ENCODE measurements at places on chromosomes 3 and 15. TPM values are rescaled to one million over a fixed set of nuclear protein-coding genes. Genes with fewer than 3 reads are reported as not detected.

Gene GOLGA8Q
- 0.62 TPM for total RNA-seq

Gene HTR3E
- total RNA-seq: not detected

Gene GJD2
- total RNA-seq: 1.1 TPM

Gene CYP8B1
- not detected for total RNA-seq

DNA sequence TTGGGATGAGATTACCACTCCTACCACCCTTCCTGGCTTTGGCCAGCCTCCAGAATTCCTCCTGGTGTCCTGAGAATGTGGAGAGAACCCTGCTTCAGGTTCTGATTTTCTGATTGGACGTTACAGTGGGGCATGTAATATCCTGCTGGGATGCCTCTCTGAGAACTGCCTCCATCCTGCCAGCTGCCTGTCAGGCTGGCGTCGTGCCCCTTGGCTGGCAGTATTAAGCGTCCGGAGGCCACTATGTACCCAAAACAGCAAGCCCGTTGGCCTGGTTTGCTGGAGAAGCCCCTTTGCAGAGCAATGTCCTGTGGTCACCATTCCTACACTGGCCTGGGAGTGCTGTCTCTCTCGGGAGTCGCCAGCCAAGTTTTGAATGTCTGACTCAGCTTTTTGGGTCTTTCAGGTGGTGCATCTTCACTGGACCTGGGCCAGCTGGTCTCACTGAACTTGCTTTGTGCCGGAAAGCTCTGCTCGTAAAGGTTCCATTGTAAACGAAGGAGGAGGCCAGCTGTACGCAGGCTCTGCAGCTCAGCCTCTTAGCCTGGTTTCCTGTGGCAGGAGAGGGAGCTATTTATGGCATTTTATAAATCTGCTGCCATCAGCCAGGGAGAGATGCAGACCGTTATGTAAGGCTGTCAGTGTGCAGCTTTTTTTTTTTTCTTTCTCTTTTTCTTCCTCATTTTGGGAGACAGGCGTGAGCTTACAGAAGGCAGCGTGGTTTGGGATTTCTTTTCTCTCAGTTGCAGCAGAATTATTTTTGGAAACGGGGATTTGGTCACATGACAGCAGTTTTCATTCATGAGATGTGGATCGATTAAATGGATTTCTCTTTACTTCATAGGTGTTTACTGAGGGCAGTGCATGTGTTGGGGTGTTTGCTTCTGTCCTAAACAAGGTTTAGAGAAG lies 19.0 kb upstream of the TRAK1 start:
- peak; percentile 90 for DNase-seq

DNA sequence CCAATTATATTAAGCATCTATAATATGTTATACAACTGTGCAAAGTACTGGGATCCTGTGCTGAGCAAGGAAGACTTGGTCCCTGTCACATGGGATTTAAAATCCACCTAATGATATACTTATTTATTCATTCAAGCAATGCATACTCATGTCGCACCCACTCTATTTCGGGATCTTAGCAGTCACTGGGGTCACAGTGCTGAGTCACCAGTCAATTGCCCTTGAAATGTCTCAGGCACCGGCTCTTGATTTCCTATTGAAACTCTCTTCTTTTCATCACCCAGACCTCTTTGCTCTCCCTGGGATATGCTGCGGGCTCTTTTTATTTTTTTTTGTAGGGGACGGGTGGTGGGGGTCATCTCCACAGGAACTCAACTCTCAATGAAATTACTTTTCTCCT lies 194.5 kb upstream of the GAP43 start:
- DNase-seq: no peak

- no peak for DNase-seq
Observed at GRCh38 chr15:56040081-56041035, 46.9 kb upstream of the NEDD4 start.

- no peak for DNase-seq
Observed at GRCh38 chr15:84035399-84035766, 200.2 kb upstream of the GOLGA6L4 start.

GRCh38 chr3:193648542-193649076 lies 55.6 kb downstream of the OPA1 start:
- DNase-seq: no peak

DNA sequence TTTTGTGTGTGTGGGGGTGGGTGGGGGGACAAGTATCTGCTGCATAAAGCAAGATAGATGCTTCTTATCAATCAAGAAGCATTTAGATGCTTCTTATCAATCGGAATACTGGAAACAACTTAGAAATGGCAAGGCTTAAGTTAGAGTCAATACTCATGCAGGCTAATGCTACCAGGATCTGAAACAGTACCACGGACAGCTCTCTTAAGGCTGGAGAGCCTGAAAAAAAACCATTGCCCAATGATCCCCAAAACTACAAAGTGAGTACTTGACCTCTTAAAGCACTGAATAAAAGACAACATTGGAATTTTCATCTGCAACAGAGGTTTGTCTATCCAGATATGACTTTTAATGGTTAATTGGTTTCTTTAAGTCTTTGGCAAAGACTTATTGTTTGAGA lies 262.3 kb downstream of the GAP43 start:
- no peak for DNase-seq

- no peak for DNase-seq
Observed at GRCh38 chr3:70020906-70021660, 21.6 kb downstream of the SAMMSON start.

DNA sequence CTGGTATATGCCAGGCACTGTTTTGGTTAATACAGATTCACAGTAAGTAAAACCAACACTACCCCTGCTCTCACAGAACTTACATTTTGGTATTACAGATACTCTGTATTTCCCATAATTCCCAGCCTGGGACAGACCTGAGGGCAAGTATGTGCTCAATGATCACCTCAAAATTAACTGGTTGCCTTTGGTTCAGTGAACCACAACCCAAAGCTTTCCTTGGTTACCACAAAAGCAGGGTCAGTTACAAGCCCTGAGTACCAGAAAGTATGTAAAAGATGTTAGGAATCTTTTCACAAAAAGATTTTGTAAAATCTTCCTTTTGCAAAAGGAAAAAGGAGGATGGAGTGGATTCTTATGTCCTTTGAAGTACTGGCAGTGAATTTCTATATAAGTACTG lies 72.2 kb upstream of the GUCA1C start:
- DNase-seq: no peak

- DNase-seq: no peak
Observed at GRCh38 chr3:19891740-19892139, 42.3 kb downstream of the EFHB start.

DNA sequence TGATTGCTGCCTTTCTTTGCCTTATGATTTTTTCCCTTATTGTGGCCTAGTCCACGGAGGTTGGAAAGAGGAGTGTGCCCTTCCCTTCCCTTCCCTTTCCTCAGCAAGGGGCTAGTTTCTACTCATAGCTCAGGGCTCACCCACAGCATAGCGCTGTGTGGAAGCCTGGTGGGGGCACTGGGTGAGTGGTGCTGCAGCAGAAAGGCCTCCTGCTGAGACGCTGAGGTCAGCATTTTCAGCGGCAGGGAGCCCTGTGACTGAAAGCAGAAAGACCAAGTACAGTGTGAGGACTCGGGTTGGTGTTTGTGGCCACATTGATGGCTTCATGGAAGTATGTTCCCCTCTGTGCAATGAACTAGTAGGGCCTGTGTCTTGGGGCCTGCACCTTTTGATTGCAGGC lies 21.9 kb downstream of the CACNA1D start:
- DNase-seq: no peak

DNA sequence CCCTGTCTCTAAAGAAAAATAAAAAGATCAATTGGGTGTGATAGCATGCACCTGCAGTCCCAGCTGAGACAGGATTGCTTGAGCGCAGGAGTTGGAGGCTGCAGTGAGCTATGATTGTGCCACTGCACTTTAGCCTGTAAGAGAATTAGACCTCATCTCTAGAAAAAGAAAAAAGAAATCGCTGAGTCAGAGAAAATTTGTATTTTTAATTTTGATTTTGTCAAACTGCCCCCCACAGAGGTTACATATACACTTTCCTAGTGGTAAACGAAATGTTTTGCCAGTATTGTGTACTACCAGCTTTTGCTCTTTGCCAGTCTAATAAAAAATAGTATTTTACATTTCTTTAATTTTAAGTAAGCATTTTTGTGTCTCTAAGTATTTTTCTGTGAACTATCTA lies 5.3 kb upstream of the CRYGS start:
- no peak for DNase-seq

DNA sequence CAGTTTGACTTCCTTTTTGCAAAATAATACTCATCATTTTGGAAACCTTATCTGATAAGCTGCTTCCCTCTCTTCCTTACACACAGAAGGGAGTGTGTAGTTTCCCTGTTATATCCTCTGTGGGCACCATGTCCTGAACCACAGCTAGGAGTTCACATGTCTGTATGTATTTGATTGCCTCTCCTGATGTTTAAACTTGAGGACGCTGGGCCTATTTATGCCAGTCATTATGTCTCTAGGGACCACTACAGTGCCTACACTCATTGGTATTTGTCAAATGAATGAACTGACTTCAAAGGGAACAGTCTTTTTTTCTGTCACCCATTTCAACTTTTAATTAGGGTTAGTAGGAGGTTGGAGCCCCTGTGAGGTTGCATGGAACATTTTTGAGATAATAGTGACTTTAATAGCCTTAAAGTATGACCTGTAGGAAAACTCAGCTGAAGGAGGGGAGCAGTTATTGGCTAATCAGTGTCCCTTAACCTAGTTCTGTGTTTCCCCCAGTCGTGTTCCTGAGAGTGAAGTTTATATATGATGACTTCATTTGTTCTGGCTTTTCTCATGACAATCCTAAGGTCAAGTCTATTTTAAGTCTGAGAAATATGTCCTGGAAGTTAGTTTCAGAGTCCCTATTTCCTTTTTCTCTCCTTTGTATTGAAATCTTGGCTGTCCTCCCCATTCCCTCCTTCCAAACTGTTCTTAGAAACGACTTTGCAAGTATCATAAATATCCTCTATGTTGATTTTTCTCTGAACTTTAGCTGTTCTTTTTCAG lies 28.9 kb downstream of the PDE8A start:
- DNase-seq: no peak

DNA sequence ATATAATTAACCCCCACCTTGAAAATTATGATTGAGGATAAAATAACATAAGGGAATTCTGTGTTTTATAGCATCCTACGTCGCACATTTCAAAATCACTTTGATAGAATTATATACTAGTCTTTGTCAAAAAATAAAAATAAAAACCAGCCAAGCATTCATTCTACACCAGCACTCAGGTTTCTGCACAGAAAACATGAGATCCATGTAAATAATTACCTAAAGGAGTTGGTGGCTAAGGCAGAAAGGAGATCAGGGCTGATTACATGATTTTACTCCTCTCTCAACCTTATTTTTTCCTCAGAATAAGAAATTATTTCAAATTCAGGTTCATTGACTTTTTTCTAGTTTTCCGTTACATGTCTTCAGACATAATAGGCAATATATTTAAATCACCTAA lies 194.5 kb downstream of the PLCH1 start:
- no peak for DNase-seq

GRCh38 chr3:141047168-141047567 lies 4.0 kb upstream of the SPSB4 start:
- DNase-seq: no peak

DNA sequence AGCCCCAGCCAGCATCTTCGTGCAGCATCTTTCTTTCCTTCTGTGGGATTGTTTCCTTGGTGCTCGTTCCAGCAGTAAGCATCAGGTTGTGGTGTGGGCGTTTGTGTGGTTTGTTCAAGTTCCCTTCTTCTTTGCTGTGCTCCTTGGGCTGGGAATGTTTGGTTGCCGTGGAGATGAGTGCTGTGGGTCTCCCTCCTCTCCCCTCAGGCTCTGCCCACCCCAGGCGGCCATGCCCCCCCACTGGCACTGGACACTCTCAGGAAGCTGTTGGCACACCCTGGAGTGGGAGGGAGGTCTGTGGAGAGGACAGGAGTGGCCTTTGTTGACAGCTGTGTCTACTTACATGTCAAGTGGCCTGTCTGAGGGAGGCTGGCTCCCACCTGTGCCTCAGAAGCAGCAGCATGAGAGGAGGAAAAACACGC lies 46.5 kb upstream of the SACM1L start:
- DNase-seq: no peak

DNA sequence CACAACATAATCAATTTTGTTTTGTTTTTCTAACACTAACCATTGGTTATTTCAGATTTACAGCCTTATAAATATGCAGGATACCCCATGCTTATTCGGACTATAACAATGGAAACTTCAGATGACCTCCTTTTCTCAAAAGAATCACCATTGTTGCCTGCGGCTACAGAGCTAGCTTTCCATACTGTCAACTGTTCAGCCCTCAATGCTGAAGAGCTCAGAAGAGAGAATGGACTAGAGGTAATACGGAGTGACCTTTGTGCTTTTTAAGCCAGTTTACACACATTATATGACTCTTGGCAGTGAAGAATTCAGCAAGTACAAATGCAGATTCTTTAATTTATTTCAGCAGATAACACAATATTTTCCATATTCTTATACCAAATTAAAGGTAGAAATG lies 81.8 kb downstream of the DNAJC13 start:
- DNase-seq: no peak

GRCh38 chr3:197522881-197523441 lies 32.8 kb downstream of the BDH1 start:
- no peak for DNase-seq

GRCh38 chr3:171765511-171765887 lies 44.8 kb downstream of the PLD1 start:
- DNase-seq: no peak

DNA sequence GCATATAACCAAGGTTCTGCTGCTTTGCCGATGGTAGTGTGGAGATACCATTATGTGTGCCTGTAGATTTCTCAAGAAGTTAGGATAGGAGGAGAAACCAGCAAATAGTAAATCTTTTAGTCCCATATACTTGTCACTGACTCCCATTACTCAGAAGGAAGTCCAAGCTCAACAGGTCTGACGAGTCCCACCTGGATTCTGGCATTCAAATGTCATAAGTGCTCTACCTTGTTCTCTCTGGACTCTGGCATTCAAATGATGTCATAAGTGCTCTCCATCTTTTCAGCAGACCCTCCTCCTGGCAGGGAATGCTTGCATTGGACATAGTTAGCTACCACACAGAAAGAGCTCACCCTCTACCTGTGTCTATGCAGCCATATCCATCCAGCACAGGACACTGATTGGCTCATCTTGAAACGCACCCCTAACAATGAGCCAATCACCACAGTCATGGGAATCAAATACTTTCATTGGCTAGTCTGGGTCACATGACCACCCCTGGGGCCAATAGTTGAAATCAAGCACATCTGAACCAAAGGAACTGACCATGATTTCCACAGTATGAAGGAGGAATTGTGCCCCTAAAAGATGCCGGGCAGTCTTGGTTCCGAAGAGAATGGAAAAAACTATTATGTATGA lies 205.0 kb upstream of the ADAMTS9 start:
- DNase-seq: no peak

DNA sequence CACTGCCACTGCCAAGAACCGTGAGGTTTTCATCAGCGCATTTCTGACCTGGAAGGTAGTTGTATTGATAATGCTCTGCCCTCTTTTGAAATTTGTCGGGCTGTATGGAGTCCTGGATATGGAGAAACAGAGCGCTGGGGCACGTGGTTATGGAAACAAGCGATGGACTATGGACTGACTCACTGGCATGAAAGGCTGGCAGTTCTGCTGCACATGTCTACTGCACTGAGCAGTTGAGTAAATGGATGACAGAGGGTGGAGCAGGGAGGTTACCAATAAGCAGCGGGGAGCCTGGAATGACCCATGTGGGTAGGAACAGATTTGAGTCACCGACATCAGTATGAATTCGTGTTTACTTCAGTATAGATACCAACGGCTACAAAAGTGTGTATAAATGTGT lies 429.5 kb downstream of the OCA2 start:
- DNase-seq: no peak

- DNase-seq: no peak
Observed at GRCh38 chr15:85825719-85826118, 31.0 kb upstream of the KLHL25 start.

Measured in occipital lobe (tissue), 3 donors.